ENCODE measurements at places on chromosomes 4 and X. TPM values are rescaled to one million over a fixed set of nuclear protein-coding genes. Genes with fewer than 3 reads are reported as not detected.

GRCh38 chrX:120749141-120749846 is 119.4 kb upstream of the C1GALT1C1 start:
- DNase-seq = peak; percentile 70

GRCh38 chr4:21457086-21457840 is 491.3 kb downstream of the KCNIP4 start:
- DNase-seq = no peak

DNA sequence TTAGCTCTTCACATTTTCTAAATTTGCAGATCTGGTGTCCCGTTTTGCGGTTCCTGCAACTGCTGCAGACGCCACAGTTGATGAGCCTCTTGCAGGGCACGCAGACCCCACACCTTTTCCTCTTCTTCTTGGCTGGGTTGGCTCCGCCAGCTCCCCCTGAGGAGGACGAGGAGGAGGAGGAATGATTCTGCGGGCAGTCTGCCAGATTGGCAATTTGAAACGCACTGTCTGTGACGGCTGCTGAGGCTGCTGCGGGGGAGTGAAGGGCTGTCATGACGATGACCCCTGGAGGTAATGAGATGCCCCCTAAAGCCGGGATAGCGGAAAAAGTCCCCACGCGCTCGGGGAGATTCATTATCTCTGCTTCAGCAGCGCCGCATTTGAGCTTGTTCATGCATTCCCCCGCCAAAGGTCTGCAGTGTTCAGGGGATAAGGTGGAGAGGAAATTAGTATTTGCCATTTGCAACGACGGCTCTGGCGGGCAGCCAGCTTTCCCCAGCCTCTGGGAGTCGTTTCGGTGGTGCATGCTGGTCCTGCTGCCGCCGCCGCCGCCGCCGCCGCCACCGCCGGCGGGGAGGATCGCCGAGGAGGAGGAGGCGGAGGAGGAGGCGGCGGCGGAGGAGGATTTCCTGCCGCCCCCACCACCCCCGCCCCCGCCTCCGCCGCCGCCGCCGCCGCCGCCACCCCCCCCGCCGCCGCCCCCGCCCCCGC is 3.8 kb downstream of the CXXC4 start:
- DNase-seq = peak; percentile 78

The CCNA2 gene
- 3.4 TPM for total RNA-seq

Measured in Peyer's patch (tissue), 4 donors.